ENCODE measurements at places on chromosomes 6 and 20. TPM values are rescaled to one million over a fixed set of nuclear protein-coding genes. Genes with fewer than 3 reads are reported as not detected.

DNA sequence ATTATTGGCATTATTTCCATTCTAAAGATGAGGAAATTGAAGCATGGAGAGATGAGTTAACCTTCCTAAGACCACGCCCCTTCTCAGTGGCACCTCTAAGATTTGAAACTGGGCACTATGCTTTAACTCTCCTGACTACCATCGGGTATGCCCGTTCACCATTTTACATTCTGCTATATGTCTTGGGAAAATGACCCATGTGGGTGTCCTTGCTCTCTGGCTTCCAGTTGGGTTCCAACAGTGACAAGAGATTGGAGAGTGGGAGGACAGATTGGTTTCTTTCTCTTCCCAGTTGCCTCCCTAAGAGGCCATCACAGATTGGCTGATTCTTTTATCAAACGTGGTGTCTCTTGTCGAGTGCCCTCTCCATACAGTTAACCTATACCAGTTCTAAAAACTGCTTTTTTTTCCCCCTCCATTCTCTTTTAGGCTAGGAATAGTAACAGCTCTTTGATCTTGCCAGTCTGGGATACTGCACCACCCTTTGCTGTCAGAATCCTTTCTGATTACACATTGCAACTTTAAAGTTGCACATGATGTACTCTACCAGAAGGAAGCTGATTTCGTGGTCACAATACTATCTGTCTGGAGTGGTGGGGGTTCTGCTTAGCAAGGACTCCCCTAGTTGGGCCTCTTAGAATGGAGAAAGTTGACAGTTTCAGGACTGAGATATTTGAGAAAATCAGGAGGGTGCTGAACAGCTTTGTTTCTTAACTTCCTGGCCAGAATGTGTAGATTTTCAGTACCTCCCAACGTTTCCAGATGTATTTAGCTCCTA is 88.0 kb upstream of the ELOVL5 start:
- DNase-seq, result no peak

GRCh38 chr6:25180630-25181349 is 98.4 kb upstream of the CARMIL1 start:
- DNase-seq, result no peak

DNA sequence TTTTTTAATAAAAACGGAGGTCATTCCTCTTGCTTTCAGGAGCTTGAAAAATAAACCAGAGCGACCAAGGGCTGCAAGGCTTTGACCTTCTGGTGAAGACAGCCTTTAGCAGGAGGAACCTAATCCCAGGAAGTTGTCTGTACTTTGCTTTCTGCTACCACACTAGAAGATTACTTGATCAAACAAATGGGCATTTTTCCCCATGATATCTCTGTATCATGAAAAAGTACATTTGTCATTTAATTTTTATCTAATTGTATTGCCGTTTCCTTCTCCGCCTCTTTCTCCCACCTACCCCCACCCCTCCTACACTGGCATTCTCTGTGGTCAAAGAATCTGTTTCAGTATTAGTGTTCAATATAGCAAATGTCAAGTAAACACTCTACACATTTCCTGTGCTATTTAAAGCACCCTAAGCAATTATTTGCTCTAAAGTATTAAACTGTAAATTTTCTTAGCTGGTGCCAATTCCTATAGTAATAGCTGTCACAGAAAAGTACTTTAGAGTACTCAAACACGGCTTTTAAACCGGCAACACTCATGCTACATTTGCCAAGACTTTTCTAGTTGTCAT is 29.7 kb downstream of the ATXN1 start:
- DNase-seq, result peak; percentile 40

DNA sequence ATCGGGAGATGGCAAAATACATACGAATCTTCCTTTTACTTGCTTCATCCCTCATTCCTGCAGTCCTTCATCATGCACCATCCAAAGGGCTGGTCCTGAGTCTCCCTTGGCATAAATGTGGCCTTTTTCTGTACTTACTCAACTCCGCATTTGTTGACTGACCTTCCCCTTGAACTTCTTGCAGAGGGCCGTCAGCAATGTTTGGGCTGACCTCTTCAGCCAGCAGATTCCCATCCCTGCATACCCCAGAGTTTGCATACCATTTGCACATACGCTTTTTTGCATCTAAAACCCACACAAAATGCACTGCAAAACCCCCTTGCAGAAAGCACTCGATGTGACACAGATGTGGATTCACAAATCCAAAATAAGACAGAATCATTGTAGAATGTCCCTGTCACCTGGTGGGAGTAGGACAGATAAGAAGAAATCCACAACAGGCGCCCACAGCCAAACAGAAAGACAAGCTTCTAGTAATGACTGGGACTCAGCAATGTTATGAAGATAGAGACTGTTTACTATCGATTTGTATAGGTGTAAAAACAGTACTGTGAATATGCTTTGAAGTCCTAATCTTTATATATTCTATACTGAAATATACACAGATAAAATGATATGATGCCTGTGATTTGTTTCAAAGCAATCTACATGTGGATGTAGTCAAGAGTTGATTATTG is 45.8 kb downstream of the TBC1D7 start:
- no peak for DNase-seq

GRCh38 chr6:34305982-34306708 is 57.3 kb upstream of the SMIM29 start:
- no peak for DNase-seq

DNA sequence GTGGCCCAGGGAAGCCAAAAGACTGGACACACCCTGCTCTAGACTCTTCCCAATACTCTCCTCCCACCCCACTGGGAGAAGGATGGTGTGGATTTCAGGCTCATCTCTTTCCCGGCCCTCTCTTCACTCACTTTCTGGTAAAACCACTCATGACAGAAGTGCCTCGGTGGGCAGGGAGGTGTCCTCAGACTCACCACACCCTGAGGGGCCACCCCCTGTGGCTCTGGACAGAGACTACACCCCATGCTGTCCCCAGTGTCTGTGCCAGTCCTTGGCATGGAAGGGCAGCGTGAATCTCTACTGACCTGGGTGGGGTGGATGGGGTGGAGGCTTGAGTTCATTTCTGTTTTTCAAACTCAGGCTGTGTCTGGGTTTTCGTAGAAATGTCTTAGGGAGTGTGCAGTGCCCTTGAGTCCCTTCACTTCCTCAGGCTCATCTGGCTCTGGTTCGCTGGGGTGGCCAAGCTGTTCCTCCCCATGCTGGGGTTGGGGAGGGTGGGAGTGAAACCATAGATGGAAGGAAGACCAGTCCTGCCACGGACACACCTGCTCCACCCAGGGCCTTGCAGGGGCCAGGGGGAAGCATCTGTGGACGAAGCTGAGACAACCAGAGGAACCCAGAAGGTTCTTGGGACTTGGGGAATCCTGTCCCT is 59.1 kb downstream of the EZR start:
- DNase-seq, result no peak

DNA sequence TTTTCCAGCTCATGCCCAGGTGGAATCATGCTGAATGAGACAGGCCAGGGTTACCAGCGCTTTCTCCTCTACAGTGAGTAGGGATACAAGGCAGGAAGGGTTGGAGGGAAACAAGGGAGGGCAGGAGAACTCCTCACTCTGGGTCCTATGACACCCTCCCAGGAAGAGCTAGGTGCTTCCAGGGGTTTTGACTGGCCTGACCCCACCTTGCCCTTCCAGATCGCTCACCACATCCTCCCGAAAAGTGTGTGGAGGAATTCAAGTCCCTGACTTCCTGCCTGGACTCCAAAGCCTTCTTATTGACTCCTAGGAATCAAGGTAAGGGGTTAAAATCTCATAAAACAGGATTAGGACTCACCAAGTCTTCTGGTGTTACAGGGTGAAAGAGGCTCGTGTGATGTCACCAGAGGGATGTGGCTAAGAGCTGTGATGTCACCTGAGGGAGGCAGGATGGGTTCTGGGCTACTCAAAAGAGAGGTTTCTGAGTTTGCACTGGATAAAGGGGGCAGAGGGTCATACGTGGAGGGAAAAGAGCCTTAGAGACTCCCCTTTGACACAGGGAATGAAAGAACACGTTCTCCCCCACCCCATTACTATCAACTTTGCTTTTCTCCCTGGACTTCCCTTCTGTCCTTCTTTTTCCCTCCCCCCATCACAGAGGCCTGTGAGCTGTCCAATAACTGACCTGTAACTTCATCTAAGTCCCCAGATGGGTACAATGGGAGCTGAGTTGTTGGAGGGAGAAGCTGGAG is 1.9 kb downstream of the APOM start:
- DNase-seq, result peak; percentile 56

DNA sequence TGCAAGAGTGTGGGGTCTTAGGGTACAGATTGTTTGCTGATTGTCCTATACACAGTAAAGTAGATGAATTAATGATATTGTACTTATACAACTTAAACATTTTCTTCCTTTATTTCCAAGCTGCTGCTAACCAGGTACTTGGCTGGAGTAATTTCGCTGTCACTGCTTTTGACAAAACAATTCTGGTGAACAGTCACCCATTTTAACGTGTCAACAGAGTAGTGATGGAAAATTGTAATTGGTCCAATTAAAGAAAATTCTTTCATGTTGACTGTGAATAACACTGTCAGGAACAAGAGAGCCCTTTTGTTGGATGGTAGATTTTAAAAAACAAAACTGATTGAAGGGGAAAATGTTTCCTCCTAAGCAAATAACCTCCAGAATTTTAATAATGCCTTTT is 26.4 kb upstream of the MROH8 start:
- DNase-seq, result no peak

- no peak for DNase-seq
Measured at GRCh38 chr6:169274781-169275180, 21.1 kb upstream of the THBS2 start.

DNA sequence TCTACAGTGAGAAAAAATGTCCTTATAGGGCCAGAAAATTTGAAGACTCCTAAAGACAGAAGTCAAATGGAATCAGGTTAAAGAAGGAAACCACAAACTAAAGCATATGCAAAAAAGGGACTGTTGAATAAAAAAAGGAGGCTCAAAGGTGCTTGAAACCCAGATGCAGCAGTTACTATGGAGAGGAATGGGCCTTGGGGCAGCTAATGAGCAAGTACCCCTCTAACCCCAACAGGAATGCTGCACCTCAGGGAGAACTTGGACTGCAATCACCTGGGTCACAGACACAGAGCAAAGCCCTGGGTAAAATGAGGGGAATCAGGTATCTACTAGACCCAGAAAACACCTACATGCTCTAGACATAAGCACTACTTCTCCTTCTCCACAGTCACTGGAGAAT is 313.9 kb downstream of the UBE3D start:
- no peak for DNase-seq

GRCh38 chr6:18601516-18602020 is 214.4 kb downstream of the RNF144B start:
- no peak for DNase-seq

GRCh38 chr6:13419422-13420195 is 67.8 kb downstream of the GFOD1 start:
- DNase-seq, result no peak

DNA sequence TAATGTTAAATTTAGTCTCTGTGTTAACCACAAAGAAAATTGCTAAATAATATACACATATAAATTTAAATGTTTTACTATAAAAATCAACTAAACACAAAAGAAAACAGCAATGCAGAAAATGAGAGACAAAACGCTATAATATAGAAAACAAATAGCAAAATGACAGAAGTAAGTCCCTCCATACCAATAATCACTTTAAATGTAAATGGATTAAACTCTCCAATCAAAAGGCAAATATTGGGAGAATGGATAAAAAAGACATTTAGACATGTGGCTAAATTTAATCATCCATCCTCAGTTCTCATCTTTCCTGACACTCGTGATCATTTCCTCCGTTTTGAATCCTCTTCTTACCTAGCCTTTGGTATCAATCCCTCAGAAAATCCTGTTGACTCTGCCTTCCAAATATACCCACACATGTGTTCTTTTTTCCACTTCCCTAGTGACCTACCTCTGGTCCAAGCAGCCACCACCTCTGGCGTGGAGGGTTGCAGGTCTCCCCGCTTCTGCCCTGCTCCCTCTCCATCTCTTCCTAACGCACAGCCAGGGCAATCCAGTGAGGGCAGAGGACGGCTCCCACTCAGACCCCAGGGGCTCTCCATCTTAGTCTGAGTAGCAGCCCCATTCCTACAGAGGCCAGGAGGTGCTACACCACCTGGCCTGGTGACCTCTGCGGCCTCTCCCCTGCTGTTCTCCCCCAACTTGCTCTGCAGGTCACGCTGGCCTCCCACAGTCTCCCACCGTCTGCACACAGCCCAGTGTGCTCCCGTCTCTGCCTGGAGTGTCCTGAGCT is 149.2 kb downstream of the RNASET2 start:
- DNase-seq, result no peak

DNA sequence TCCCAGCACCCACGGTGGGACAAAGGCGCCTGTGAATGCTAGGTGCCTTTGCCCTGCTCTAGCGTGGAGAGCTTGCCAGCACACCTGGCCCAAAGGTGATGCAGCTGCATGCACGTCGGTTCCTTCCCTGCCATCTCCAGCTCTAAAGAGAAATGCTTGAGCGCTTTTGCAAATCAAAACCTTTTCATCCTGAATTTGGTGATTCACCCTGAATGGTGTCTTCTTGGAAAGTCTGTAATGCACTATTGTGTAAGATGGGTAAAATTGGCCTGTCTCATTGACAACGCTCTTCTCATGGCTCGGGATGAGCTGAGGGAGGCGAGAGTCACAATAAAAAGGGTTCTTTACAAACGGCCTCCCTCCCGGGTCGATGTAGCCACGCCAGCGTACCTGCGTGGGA is 103.1 kb upstream of the ID4 start:
- DNase-seq, result no peak

GRCh38 chr6:128343706-128344105 is 176.7 kb downstream of the PTPRK start:
- DNase-seq, result no peak

DNA sequence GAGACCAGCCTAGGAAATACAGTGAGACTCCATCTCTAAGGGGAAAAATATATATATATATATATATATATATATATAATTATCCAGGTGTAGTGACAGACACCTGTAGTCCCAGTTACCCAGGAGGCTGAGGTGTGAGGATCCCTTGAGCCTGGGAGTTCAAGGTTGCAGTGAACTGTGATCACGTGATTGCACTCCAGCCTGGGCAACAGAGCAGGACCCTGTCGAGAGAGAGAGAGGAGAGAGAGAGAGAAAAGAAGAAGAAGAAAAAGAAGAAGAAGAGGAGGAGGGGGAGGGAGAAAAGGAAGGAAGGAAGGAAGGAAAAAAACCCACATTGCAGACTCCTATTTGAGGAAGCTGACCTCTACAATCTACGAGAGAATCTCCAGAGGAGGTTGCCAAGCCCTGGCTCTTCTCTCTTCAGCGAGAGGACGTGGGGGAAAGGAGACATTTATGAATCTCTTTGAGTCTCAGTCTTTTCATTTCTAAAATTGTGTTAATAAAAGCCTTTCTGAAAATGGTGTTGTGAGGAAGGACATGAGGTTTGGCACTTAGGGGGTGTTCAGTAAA is 49.7 kb downstream of the COL11A2 start:
- no peak for DNase-seq

DNA sequence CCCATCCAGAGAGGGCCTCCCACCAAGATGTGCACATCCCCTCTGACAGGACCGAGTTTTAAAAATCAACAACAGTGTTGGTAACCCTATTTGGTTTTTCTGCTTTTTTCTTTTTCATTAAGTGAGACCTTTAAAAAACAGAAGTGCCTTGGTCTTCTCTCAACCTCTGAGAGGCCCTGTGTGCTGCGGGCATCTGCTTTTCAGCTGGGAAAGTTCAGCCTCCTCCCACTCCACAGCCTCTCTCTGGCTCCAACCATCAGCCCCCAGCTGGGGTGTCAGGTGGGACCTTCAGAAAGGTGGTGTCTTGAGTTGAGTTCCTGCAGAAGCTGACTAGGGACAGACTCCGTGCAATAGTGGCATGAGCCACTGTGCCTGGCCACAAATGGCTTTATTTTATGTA is 64.6 kb upstream of the ZMYND8 start:
- no peak for DNase-seq

Gene CST2
- total RNA-seq, result not detected

Gene SRMS
- not detected for total RNA-seq

Gene WFDC5
- total RNA-seq, result not detected

Gene NKX2-2
- not detected for total RNA-seq

Gene FAXC
- not detected for total RNA-seq

Gene SAMD10
- total RNA-seq, result 20.5 TPM

Gene TAF4
- 15.0 TPM for total RNA-seq
